ENCODE measurements at places on chromosomes 1 and 21.
A peak's percentile ranks its signal among the peaks of the same experiment; 100 is the strongest.

GRCh38 chr1:4218619-4219018 is 318.5 kb upstream of the C1orf174 start:
- no peak for DNase-seq

DNA sequence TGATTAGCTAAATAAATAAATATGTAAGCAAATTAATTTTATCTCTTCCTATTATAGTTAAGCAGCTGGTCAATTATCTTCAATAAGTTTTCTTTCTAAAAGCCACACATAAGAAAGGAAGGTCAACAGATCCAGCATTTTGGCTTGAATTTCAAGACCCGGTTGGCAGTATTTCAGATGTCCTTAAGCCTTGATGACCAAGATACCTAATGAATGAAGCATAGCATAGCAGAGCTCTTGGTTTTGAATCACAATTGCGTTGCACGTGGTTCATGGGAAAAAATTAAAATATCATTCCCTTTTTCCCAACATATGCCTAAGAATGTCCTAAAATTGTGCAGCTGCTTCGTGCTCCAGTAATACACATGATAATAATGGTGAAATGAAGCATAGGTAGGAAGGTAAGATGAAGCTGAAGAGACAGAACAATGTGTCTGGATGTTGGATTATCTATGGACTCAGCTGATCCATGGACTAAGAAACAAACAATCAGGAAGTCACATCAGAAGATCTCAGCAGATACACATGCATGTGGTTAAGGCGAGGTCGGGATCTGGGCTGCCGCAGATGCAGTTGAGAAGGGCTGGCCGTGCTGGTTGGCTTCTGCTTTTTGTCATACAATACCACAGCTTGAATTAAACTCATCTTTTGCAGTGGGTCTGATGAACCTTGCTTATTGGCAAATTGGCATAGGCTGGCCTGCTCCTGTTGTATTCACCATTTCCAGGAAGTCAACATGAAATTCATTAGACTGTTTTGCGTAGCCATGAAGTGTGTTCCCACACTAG is 284.9 kb upstream of the RUNX1 start:
- DNase-seq: no peak

- DNase-seq: no peak
Measured at GRCh38 chr1:68136187-68136586, 85.8 kb upstream of the DIRAS3 start.

GRCh38 chr1:199272139-199272544 is 633.3 kb downstream of the PTPRC start:
- DNase-seq: no peak

- no peak for DNase-seq
Measured at GRCh38 chr1:33119050-33119449, 38.1 kb downstream of the AZIN2 start.

DNA sequence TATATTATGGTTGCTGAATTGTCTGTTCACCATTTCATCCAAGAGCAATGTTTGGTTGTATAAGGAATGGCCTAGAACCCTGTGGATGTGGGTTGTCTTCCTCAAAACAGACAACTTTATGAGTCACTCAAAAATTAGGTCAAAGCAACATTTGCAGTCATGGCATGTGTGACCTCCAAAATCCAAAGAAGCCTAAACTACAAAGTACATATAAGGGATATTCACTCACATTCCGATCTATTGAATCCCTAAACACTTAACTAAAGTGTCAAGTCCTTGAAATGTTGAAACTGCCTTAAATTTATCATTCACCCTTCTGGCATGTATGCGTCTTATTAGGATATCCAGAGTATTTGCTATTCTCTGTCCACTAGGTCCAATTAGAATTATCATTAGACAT is 491.5 kb downstream of the NUF2 start:
- DNase-seq: no peak

DNA sequence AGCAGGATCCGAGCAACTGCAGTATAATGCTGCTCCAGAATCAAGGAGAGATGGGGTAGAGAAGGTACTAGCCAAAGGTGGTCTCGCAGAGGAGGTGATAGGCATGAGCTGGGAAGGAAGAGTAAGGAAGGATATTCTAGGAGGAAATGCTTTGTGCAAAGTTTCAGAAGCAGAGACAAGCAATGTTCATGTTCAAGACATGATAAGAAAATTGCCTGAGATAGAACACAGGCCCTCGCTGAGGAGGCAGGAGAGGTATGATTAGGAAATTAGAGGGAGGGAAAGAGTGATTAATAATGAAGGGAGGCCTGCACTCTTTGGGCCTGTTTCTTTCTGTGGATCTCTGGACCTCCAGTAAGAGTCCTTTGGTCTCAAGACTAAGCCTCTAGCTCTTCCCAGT is 12.9 kb upstream of the ETV3 start:
- DNase-seq: no peak

DNA sequence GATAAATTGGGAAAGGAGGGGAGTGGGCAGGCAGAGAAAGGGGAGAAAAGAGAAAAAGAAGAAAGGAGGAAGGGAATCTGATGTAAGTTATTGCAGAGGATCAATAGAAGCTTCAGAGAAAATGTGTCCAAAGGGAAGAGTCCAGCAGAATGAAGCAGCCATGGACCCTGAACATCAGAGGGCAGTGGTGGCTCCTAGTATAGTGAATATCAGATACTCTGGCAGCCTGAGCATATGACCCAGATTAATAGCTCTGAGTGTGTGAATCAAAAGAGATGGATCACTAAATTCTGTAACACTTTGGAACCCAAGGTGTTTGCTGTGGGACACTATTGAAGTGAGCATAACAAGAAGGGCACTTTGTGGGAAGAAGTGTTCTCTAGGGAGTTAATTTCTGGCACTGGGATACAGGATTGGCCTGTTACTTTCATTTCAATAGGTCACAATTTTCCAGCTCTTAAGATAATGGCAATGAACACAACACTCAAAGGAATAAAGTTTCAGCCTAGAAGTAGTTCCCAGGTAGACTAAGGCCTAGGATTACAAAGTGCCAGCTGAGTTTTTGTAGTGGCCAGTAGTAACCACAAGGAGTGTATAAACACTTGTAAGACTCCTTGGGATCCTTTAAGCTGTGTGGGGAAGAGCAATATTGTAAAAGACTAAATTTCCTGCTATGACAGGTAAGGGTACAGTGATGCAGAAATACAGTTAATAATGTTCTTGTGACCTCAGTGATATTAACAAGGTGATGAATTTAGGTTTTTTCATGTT is 164.5 kb upstream of the BEND5 start:
- DNase-seq: no peak

- DNase-seq: no peak
Measured at GRCh38 chr21:29295066-29295650, 3.6 kb upstream of the BACH1 start.

GRCh38 chr1:179437171-179437570 is 71.4 kb downstream of the AXDND1 start:
- DNase-seq: no peak

- no peak for DNase-seq
Measured at GRCh38 chr21:43317959-43318358, 109.0 kb downstream of the SIK1 start.

GRCh38 chr1:61753998-61754508 is 11.8 kb downstream of the PATJ start:
- DNase-seq: no peak

- no peak for DNase-seq
Measured at GRCh38 chr21:43739621-43740435, 20.9 kb downstream of the PDXK start.

DNA sequence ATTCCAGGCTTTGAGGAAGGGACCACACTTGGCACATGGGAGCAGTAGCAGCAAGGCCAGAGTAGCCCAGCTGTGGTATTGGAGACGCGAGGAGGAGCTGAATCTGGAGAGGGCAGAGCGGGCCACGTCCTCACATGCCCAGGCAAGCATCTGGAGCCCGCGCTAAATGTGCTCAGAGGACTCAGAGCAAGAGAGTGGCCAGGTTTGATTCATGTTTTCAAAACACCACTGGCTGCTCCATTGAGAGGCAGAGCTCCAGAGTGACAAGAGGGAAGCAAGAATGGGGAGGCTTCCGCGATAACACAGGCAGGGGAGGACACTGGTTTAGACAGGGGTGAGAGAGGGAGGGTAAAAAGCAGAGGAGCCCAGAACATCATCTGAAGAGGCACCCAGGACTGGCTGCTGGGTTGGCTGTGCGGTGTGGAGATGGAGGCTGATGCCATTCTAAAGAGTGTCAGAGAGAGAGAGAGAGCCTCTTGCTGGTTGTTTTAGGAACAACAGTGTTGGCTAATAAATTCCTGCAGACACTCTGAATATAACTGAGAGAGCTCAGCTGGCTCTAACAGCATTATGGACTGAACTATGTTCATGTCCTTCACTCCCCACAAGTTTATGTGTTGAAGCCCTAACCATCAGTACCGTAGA is 32.3 kb downstream of the RCAN1 start:
- peak; percentile 15 for DNase-seq

GRCh38 chr1:35220976-35221375 is 28.0 kb upstream of the SFPQ start:
- no peak for DNase-seq

DNA sequence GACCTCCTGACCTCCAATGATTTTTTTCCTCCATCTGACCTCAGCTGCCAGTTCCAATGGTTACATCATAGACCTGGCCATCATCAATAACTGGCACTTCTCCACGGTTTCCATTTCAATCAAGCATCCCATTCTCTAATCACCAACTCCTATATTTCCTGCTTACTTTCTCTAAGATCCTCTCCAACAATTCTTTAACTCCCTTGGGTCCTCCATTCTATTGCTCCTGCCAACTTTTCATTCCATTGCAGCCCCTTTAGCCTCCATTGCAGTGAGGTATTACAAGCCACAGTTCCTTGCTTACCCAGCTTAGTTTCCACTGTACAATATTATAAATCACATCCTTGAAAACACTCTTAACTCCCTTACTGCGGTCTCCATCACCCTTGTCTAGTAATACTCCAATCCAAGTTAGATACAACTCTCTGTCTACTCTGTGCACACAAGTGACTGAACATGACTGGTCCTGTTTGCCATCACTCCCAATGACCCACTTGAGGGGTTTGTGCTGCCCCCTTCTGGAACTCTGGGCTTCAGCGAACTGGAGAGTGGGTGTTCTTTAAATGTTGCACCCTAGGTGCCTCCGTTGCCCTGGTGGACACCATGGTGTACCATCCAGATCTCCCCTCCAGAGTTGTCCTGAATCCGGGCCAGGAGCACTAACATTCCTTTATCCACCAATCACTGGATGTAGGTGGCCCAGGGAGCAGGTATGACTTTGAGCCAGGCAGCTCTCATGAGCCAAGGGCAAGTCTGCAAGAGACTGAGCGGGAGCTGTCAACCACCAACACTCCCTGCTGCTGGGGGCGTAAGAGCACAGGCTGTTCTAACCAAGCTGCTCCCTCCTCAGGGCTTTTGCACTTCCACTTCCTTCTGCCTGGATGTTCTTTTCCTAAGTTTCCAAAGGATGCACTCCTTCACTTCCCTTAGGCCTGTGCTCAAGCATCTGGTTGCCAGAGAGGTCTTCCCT is 3.7 kb upstream of the FNDC7 start:
- peak; percentile 9 for DNase-seq

- DNase-seq: no peak
Measured at GRCh38 chr1:160224606-160225005, 19.4 kb downstream of the PEA15 start.

- no peak for DNase-seq
Measured at GRCh38 chr1:63807046-63807445, 33.2 kb downstream of the ROR1 start.

- no peak for DNase-seq
Measured at GRCh38 chr1:88878731-88879130, 12.6 kb downstream of the GTF2B start.

GRCh38 chr1:58318157-58319005 is 228.1 kb downstream of the OMA1 start:
- no peak for DNase-seq

DNA sequence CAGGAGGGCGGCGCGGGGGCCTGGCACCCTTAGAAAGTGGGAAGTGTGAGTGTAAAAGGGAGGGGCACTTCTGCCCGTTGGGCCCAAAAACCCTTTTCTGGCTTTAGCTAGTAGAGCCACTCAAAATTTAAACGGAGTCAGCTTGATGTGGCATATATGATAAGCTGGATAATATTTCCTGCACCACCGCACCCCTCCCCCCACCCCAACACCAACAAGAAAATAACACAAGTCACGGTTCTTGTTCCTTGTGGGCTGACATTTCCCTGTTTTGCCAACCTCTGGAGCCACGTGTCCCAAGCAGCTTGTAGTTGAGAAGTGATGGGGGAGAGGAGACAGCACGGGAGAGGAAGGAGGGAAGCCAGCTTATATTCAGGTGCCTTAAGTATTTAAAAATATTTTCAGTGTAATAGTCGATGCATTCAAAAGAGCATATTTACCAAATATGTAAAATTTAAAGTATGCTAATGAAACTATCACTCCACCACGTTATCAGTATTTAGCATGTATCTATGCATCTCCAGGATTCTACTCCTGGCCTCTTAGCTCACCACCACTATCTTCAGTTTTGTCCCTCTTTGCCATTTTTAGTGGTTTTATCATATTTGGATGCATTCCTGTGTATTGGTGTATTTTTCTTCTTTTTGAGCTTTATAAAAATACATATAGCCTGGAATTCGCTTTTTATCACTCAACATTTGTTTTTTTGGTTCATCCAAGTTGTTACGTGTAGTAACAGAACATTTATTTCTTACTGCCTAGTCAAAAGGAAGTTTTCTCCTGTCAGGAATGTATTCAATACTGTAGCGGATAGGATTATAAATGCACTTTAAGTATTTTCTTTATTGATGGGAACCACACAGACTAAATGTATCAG is 773 bp upstream of the DDX59 start:
- peak; percentile 85 for DNase-seq

DNA sequence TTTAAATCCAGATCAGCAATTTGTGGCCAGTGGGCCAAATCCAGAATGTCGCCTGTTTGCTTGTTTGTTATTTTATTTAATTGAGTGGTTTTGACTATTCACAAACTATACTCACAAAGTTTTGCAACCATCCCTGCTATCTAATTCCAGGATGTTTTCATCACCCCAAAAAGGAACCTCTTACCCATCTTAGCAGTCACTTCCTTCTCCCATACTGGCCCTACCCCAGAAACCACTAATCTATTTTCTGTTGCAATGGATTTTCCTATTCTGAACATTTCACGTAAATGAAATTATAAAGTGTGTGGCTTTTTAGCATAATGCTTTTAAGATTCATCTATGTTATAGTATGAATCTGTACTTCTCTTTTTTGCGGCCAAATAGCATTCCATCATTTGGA is 41.3 kb downstream of the WDTC1 start:
- DNase-seq: no peak
